Kidney epithelial cell (primary cell): ENCODE measurements at places on chromosomes 2 and 18.

DNA sequence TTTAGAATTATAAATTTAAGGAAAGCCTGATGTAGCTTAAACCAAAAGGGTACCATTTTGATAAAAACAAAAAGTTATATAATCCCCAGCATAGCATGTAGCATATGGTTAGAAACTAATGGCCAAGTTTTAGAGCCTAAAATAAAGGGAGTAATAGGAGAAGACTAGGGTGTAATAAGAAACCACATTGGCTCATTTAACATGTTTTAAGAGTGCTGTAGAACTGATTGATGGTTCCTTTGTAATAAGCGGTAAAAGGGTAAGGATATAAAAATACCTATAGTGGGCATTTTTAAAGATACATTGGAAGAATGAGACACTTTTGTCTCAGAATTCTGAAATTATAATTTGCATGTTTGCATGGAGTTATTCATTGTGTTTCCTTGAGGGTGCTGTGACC, 1.9 kb downstream of the PSMA8 start:
- no peak for DNase-seq

DNA sequence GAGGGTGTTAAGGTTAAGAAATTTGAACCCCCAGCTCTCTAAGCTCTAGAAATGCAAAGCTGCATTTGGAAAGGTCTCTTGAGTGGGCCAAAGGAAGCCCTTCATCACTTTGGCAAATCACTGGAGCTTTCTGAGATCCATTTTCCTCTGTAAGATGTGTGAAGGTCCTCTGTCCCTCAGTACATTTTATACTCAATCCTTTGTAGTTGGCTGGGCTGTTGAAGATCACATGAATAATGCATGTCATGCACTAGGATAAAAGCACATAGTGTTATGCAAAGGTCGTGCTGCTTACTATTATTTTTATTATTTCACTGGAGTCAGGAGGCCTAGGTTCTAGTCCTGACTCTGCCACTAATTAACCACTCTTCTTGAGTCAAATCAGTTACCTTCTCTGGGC, 124.9 kb downstream of the FSHR start:
- DNase-seq, result no peak

DNA sequence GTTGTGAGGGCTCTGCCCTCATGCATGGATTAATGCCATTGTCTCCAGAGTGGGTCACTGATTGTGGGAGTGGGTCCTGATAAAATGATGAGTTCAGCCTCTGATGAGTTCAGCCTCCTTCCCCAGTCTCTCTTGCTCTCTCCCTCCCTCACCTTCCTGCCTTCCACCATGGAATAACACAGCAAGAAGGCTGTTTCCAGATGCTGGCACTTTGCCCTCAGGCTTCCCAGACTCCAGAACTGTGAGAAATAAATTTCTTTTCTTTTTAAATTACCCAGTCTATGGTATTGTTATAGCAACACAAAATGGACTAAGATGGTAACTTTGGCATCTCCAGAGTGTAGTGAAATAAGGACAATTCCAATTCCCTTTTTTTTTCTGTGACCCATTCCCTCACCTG, 47.1 kb upstream of the MAP4K3 start:
- no peak for DNase-seq

- no peak for DNase-seq
These were observed 478.4 kb downstream of the STK39 start for GRCh38 chr2:167769020-167769419.

DNA sequence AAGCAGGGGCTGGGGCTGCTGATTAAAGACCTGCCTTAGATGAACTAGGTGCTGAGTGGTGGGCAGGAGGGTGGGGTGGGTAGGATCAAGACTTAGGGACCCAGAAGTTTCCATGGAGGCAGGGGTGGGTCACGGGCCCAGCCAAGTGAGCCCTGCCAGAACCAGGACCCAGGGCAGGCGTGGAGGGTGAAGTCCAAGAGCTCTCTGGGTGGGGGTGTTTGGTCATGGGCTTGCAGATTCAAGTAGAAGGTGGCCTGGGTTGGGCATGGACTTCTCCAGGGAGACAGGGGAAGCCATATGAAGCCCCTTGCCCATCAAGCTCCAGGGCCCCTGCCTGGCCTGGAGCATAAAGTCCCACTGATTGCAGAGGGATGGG, 168.8 kb downstream of the SMAD7 start:
- DNase-seq, result no peak

- no peak for DNase-seq
These were observed 501.5 kb downstream of the BCL11A start for GRCh38 chr2:60051991-60052390.

DNA sequence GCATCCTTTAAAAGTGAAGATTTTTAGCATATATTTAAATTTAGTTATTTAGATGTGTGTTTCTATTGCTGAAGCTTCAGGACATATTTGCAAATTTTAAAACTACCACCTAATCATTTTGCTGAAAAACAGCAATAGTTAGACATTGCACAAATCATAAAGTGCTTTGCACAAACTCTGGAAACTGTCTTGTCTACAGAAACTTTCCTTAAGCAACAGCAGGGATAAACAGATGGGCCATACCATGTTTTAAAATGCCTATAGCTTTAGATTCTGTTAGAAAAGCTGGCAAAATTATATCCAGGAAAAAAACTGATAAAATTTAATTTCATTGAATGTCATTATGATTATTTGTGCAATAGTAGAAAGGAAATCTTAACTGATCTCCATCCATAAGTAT, 1313.9 kb upstream of the ACVR2A start:
- no peak for DNase-seq

DNA sequence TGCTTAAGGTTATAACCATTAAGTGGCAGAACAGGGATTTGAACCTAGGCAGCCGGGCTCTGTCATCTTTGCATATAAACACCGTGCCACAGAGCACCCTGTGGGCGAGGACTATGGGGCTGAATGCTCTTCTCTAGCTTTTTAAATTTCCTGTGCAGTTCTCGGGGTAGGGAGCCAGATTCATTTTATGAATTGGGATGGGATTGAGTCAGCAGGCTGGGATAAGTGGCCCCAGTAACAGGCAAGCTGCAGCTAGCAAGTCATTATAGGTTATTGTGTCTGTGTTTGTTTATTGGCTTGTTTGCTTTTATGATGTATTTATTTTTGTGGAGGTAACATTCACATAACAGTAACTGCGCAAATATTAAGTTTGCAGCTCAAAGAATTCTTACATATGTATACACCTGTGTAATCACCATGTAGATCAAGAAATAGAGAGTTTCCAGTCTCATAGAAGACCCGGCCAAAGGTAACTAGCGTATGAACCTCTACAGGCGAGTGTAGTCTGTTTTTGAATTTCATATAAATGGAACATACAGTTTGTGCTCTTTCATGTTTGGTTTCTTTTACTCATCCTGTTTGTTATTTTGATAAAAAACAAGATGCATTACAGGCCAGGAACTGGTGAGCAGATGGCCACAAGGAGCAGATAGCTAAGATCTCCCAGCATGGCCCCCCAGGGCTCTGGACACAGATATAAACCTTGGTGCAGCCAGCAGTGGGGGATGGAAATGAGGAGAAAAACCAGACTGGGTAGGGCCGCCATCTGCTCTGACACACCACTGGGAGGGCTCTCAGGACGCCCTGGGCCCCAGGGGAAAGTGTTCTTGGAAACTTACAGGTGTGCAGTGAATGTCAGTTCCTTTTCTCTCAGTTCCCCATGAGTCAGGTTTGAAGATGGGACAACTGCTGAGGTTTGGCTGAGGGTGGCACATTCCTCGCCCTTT, 49.2 kb upstream of the GPR155 start:
- DNase-seq, result no peak

- DNase-seq, result no peak
These were observed 103.5 kb upstream of the ASB18 start for GRCh38 chr2:236367506-236368289.

GRCh38 chr2:121502781-121503180, 27.9 kb upstream of the RNU4ATAC start:
- DNase-seq, result no peak

DNA sequence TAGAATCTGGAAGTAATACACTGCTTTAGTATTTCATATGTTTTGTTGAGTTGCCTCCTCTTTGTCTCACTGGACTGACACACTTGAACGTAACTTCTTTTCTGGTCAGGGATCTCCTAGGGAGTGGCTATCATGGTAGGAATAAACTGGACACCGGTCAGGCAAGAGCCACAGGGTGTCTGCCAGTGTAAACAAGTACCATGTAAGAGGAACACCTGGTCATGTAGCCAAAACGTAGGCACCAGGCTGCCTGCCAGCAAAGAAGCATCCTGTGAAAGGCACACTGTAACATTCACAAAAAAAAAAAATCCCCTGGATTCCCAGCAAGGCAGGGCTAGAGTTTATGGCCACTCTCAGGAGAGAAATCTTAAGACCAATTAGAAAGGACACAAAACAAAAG, 372.8 kb upstream of the RND3 start:
- DNase-seq, result no peak

DNA sequence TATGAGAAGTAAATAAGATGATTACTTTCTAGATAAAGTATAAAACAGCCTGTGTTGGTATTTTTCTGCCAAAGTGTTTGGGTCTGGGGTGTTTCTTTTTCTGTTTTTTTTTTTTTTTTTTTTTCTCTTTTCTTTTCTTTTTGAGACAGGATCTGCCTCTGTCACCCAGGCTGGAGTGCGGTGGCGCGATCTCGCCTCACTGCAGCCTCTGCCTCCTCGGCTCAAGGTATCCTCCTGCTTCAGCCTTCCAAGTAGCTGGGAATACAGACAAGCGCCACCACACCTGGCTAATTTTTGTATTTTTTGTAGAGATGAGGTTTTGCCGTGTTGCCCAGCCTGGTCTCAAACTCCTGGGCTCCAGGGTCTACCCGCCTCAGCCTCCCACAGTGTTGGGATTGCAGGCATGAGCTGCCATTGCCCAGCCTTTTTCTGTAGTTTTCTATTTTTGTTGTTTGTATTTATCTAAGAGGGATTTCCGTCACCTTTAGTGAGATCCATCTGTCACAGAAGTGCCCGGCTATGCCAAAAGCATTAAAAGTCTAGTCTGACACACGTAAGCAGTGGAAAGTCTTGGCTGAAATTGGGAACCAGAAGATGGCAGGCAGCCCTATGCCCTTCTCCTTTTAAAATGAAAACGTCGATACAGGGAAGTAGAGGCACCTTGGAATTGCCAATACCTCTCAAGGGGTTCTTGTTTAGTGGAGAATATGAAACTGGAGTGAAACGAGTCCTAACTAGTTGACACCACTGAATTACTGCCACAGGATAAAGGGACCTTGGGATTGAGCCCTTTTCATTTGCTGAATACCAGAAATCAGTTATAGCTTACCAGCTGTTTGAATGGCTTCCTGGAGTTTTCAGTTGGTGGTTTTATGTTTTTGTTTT, 14.0 kb downstream of the UGP2 start:
- no peak for DNase-seq

DNA sequence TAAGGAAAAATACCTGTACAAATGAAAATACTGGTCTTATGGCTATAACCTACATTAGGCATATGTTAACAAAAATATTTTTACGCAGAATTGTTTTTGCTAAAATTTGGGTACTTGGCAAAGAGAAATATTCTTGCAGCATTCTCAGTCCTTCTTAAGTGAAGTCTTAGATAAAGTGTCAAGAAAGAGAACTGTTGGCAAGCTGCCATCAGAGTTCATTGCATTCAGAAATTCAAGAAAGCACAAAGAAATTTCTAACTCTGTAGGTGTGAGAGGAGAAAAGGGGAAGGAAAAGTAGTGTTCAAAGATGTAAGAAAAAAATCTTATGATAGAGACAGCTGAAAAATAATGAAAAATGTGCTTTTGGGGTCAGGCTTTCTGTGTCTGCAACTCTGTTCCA, 86.7 kb downstream of the IRS1 start:
- DNase-seq, result no peak

GRCh38 chr2:208552943-208553342, 146.4 kb downstream of the PTH2R start:
- DNase-seq, result no peak
